ENCODE measurements at places on chromosomes 13 and 19. TPM values are rescaled to one million over a fixed set of nuclear protein-coding genes. Genes with fewer than 3 reads are reported as not detected.
A peak's percentile ranks its signal among the peaks of the same experiment; 100 is the strongest.

DNA sequence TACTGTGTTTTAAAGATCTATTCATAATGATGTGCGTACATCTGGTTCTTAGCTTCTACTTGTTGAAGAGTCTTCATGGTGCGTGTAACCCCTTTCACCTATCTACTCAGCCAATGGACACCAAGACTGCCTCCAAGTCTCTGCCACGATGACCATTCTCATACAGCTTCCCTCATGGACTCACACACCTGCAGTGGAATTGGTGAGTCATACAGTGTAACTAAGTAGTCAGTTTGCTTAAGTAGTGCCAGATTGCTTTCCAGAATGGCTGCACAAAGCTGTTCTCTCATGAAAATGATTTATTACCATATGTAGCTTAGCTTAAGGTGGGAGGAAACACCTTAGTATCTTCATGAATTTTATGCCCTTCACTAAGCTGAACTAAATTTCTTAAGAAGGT, 112.3 kb downstream of the AKAP11 start:
- no peak for DNase-seq

DNA sequence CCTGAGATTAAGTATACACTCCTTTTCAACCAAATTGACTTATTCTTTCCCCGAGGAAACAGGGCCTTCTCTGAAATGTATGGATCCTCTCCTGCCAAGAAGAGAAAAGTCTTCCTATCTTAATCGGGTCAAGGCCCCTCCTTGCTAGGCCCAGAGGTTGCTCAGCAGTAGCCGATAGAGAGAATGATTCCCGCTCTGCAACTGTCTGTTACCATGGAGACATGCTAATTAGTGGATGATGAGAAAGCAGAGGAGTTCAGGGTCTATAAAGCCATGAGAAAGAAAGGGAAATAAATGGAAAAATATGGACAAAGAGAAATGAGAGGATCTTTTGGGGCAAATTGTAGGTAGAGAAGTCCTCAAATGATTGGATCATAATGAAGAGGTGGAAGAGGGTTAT, 103.5 kb downstream of the POU4F1 start:
- DNase-seq: no peak

GRCh38 chr13:104586051-104586746, 1520.0 kb upstream of the SLC10A2 start:
- DNase-seq: no peak

GRCh38 chr13:48561466-48562235, 28.8 kb upstream of the RCBTB2 start:
- DNase-seq: no peak

GRCh38 chr19:58042495-58043340, 8.9 kb downstream of the ZSCAN1 start:
- DNase-seq: no peak

GRCh38 chr13:89554801-89555200, 1792.7 kb upstream of the MIR17HG start:
- no peak for DNase-seq

GRCh38 chr13:50406831-50407230, 391.6 kb downstream of the KCNRG start:
- no peak for DNase-seq

DNA sequence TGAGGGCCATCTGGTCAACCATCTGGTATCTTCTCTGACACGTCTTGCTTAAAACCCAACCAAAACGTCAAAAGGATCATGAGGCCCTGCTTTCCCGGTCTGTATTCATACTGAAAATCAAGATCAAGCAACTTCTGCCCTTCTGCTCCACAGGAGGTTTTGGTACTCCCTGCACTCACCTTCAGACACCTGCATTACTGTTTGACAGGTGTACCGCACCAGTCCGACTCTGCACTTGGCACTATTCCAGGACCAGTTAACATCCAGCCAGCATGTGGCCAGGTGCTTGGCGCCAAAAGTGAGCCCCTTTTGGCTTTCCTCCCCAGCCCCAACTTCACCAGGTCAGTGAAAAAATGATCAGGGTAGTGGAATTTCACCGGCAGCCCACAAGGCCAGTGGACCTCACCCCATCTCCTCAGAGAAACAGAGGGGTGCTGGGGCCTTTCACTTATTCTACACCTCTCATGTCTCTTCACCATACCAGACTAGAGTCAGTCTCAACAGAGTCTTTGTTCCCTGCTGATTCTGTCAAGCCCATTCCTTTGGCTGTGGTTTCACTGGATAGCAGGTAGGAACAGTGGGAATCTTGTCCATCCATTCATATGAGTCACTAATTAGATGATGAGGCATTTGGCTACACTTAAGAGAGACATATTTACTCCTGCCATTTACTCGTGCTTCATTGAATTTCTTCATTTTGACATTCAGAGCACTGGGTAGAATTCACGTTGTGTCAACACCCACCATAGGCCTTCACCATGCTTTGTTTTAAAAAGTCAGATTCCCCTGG, 85.3 kb downstream of the ZNF726 start:
- DNase-seq: no peak

GRCh38 chr13:66965181-66965580, 265.0 kb downstream of the PCDH9 start:
- DNase-seq: no peak

GRCh38 chr19:53195265-53195903, 2.2 kb upstream of the ZNF665 start:
- peak; percentile 77 for DNase-seq

DNA sequence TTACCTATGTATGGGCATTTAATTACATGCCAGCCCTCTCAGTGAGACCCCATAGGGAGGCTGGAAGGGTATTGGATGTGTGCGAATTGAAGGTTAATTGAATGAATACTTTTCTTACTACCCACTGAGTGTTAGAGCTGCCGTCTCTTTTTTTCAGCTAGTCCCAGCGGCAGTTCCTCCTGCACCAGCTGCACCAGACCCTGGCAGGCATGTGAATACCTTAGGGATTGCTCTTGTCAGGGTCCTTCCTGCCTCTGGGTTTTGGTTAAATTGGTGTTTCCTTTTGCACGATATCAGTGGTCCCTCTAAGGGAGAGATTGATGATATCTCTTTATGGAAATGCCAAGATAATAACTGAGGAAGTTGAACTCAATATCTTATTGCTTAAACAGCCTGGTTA, 9.8 kb upstream of the CXCL17 start:
- no peak for DNase-seq

DNA sequence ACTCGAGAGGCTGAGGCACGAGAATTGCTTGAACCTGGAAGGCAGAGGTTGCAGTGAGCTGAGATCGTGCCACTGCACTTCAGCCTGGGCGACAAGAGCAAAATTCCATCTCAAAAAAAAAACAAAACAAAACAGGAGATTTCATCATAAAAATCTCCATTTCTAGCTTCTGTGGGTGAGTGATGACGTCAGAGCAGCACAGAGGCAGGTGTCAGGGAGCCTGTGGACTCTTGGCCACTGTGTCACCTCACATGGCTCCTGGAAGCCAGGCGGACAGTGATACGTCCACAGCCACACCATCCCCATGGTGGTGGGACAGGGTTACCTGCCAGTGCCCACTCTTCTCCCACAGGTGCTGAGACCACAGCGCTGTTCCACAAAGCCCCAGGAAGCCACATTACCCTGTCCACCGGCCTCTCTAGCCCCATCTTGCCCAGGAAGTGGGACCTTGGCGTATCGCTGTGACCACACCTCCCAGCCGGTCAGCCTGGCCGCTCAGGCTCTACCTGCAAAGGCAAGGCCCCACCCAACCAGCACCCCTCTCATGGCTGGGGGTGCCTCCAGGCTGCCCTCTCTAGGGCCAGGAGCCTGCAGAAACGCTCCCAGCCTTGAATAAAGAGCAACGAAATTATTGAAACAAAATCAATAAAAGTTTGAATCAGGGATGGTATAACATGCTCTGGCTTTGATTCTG, 2.5 kb upstream of the FXYD3 start:
- DNase-seq: no peak

Gene S1PR5
- 6.6 TPM for total RNA-seq

Gene KLK15
- total RNA-seq: not detected

Gene MICU2
- total RNA-seq: 43.6 TPM

Gene RAB3A
- total RNA-seq: 3.0 TPM

Gene PRODH2
- not detected for total RNA-seq

Gene ZNF792
- 5.3 TPM for total RNA-seq

Gene RGL3
- total RNA-seq: 1.8 TPM

Gene AKAP8L
- 57.1 TPM for total RNA-seq
